Activated naive CD8-positive, alpha-beta T cell treated with anti-CD3 and anti-CD28 coated beads, Interleukin-2, amount 10 ng/mL, durations not matched to agents 7 days and 5 days (primary cell): ENCODE measurements at places on chromosomes 2 and 18. TPM values are rescaled to one million over a fixed set of nuclear protein-coding genes. Genes with fewer than 3 reads are reported as not detected.

GRCh38 chr18:76391038-76391437 lies 104.0 kb downstream of the ZNF516 start:
- peaks cover 9% of the 10 kb centered on the region for H3K27me3 ChIP-seq
- no peak overlapping the region for H3K4me3 ChIP-seq
- peak overlapping the region; percentile 54 for H3K27ac ChIP-seq
- H3K4me1 ChIP-seq: peaks cover 38% of the 10 kb centered on the region

GRCh38 chr2:65299246-65299645 lies 71.6 kb downstream of the ACTR2 start:
- no peak overlapping the region for H3K4me3 ChIP-seq
- DNase-seq: no peak
- no peak overlapping the region for H3K27ac ChIP-seq
- peaks cover 39% of the 10 kb centered on the region for H3K27me3 ChIP-seq
- H3K4me1 ChIP-seq: peaks cover 40% of the 10 kb centered on the region
- peaks cover 3% of the 10 kb centered on the region for H3K36me3 ChIP-seq

- no peak for DNase-seq
- no peak overlapping the region for H3K27ac ChIP-seq
- H3K4me3 ChIP-seq: no peak overlapping the region
- peaks cover 3% of the 10 kb centered on the region for H3K36me3 ChIP-seq
Observed at GRCh38 chr2:43941359-43941758, 54.4 kb downstream of the LRPPRC start.

DNA sequence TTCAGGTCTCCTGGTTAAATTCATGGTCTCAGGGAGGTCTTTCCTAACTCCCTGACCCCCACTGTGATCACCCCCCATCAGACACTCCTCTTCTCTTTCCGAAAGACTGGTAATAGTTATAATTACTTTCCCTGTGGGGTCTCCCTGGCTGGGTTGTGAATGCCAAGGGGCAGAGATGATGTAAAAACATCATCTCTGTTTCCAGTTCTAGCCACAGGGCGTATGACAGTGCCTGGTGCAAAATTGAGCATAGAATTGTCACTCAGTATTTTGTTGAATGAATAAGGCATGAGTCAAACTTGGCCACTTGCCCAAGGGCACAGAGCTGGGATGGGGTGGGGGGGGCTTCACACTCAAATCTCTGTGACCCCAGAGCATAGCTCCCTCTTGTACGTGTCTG lies 65.2 kb downstream of the LTBP1 start:
- H3K27me3 ChIP-seq: peaks cover 6% of the 10 kb centered on the region
- no peak overlapping the region for H3K4me3 ChIP-seq
- no peak for DNase-seq
- no peaks in the 10 kb centered on the region for H3K36me3 ChIP-seq
- no peaks in the 10 kb centered on the region for H3K4me1 ChIP-seq

DNA sequence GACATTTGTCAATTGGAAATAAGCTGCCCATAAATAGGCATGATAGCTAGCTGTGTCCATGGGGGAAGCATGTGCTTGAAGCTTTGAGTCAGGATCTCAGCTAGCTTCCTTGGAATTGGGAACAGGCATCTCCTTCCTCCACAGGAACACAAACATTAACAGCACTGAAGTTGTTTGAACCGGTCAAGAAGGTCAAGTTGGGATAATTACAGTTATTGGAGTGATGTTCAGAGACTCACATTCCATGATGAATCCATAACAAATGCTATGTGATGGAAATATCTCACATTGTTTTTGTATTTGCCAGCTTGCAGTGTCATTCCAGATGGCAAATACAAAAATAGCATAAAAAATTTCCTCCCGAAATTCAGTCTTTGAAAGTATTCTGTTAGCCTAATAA lies 347.6 kb upstream of the SMIM21 start:
- no peak for DNase-seq
- peaks cover 5% of the 10 kb centered on the region for H3K27me3 ChIP-seq
- no peak overlapping the region for H3K27ac ChIP-seq
- no peak overlapping the region for H3K4me3 ChIP-seq
- no peaks in the 10 kb centered on the region for H3K4me1 ChIP-seq

GRCh38 chr2:170229125-170229524 lies 51.2 kb downstream of the MYO3B start:
- H3K27ac ChIP-seq: no peak overlapping the region
- DNase-seq: no peak
- peaks cover 23% of the 10 kb centered on the region for H3K27me3 ChIP-seq

DNA sequence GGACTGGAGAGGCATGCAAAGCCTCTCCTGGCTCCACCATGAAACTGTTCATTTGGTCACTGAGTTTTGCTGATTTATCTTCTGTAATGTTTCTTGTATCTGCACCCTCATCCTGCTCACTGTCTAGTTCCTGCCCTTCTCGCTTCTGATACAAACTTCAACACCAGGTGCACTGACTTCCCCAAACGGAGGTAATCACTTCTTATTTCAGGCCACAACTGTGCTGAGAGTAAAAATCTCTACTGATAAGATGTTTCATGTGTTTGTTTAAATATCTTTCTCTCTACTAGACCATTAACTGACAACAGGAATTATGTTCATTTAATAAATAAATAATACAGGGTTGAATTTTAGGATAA lies 10.9 kb upstream of the NT5C1B start:
- H3K36me3 ChIP-seq: peaks cover 2% of the 10 kb centered on the region
- H3K27me3 ChIP-seq: no peaks in the 10 kb centered on the region
- H3K4me1 ChIP-seq: peaks cover 4% of the 10 kb centered on the region
- H3K27ac ChIP-seq: no peak overlapping the region
- no peak overlapping the region for H3K4me3 ChIP-seq

- H3K36me3 ChIP-seq: peaks cover 18% of the 10 kb centered on the region
- H3K4me1 ChIP-seq: peaks cover 13% of the 10 kb centered on the region
- no peak overlapping the region for H3K27ac ChIP-seq
- H3K4me3 ChIP-seq: no peak overlapping the region
- DNase-seq: no peak
Observed at GRCh38 chr2:102144128-102144527, 1.6 kb downstream of the IL1R1 start.

DNA sequence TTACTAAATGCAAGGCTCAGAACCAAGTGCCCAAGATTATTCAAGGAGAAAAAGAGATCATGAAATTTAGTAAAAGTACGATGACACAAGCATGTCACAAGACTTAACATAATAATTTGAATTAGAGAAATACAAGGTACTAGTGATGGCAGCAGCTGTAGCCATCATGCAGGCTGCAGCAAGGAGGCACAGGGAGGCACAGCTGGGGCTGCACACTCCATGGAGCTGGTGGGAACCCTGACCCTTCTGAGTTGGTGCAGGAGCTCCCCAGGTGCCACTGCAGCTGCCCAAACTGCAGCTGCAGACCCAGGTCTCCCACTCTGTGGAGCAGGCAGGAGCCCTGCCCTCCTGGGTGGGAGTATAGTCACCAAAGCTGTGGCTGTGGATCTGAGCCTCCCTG lies 46.0 kb downstream of the COL3A1 start:
- no peak for DNase-seq
- H3K4me1 ChIP-seq: no peaks in the 10 kb centered on the region
- H3K27ac ChIP-seq: no peak overlapping the region
- no peaks in the 10 kb centered on the region for H3K36me3 ChIP-seq
- H3K4me3 ChIP-seq: no peak overlapping the region
- peaks cover 2% of the 10 kb centered on the region for H3K27me3 ChIP-seq

DNA sequence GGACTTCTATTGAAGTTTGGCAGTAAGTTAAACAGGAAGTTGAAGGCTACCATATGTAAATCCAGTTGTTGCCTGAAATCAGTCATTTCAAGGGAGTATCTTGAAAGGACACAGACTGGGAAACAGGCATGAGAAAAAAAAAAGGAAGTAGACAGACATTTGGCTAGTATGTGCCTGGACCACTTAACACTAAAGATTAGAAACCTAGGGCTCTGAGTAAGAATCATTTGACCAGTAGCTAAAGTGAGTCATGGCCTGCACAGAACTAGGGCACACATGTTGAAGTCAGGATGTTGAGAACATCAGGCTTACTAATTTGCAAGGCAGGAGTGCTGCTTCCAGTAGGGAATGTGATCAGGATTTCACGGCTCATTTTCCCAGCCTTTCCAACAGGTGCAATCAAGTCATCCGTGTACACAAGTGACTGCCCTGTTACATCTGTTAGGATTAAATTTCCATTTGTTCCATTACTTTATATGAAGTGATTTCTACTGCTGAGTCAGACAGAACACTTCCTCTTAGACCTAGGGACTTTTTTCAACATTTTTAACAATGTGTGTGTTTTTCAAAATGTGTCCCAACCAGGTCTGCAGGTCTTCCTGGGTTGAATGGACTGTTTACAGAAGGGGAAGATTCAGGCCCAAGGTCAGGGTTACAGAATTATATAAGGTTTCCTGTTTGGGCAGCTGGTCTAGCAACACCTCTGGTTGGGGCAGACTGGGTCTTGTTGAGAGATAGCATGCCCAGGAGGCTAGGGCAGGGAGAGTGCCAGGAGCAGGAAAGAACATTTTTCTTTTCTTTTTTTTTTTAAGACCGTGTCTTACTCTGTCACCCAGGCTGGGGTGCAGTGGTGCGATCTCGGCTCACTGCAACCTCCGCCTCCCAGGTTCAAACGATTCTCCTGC lies 145.6 kb downstream of the TGIF1 start:
- H3K4me3 ChIP-seq: peak overlapping the region; percentile 94
- peak overlapping the region; percentile 97 for H3K27ac ChIP-seq
- H3K4me1 ChIP-seq: peaks cover 34% of the 10 kb centered on the region

DNA sequence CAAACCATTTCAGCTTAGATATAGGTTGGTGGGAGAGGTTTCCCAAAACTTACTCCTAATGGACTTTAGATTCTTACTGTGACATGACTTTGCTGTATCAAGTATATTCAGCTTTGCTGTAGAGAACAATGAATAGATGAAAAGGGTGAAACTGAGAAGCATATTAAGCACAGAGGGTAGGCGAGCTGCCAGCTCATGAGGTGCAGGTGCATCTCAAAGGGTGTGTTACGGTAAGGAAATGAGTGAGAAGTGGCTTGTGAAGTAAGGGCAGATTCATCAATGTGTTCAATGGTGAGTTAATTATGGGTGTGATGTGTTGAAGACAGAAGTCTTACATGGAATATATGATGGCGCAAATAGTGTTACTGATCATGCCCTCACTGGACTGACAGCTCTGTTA lies 49.3 kb downstream of the CD8B2 start:
- H3K4me3 ChIP-seq: no peak overlapping the region
- no peak for DNase-seq
- peaks cover 4% of the 10 kb centered on the region for H3K27me3 ChIP-seq

Gene SELENOI
- total RNA-seq: 26.4 TPM

Gene SERPINB2
- total RNA-seq: 2.9 TPM
